ENCODE measurements at places on chromosomes 5 and 9. TPM values are rescaled to one million over a fixed set of nuclear protein-coding genes. Genes with fewer than 3 reads are reported as not detected.
A peak's percentile ranks its signal among the peaks of the same experiment; 100 is the strongest.

The HAVCR1 gene
- 2.2 TPM for total RNA-seq

The MATR3 gene
- 149 TPM for total RNA-seq

The TAF1L gene
- not detected for total RNA-seq

The SH3RF2 gene
- 0.12 TPM for total RNA-seq

The SLC46A2 gene
- not detected for total RNA-seq

The IFNA13 gene
- not detected for total RNA-seq

The LVRN gene
- 0.23 TPM for total RNA-seq

The CCDC192 gene
- total RNA-seq, result not detected

The PCDHGA10 gene
- not detected for total RNA-seq

The TBCA gene
- total RNA-seq, result 178 TPM

- no peak for DNase-seq
Observed at GRCh38 chr9:19200229-19200628, 30.3 kb upstream of the DENND4C start.

- no peak for DNase-seq
Observed at GRCh38 chr9:14277244-14277643, 36.7 kb downstream of the NFIB start.

GRCh38 chr5:90290648-90291047 lies 118.9 kb downstream of the CETN3 start:
- DNase-seq, result no peak

GRCh38 chr5:15502208-15502607 lies 2.2 kb downstream of the FBXL7 start:
- no peak for DNase-seq

DNA sequence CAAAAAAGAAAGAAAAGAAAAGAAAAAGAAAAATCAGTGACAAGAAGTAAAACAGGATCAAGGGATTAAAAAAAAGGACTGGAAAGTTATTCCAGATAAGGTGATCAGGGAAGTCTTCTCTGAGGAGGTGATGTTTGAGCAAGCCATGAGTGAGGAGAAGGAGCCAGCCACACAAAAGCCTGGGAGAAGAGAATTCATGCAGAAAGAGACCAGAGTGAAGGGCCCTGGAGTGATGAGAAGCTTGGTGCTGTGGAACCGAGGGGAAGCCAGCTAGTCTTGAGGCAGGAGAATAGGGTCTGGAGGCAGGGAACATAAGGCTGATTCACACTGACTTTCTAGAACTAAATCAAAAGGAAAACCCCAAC lies 4.0 kb upstream of the EXOSC2 start:
- DNase-seq, result no peak

DNA sequence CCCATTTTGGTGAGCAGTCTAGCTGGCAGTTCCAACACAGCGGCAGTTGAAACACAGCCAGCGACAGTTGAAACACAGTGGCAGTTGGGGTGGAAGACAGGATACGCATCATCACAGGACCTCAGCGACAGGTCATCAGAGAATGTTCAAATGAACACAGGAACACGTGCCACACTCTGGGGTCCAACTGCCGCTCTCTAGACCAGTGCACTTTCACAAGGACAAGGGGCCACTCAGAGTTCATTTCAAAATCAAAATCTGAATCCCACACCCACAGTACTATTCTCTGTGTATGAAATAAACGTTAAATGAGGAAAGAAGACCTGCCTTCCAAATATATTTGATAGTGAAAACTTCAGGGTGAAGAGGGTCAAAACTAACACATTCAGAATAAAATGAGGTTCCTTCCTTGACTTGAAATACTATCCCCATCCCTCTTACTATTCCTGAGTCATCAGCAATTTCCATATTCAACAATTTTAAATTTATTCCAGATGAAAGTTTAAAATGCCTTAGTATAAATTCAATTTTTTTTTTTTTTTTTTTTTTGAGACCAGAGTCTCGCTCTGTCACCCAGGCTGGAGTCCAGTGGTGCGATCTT lies 53.0 kb upstream of the SIMC1 start:
- peak; percentile 38 for DNase-seq

DNA sequence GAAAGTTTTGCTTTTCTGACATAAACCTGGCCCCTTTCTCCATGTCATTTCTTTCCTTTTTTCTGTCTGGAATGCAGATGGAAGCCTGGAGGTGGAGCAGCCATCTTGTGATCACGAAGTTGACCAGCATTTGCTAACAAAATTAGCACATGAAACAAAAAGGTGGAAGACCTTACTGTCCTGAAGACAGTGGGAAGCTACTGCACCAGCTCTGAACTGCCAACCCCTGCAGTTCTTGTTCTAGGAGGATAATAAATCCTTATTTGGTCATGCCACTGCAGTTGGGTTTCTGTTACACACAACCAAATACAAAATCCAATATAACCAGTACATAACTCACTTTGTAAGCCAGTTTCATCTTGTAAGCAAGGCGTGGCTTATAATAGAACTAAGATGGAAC lies 249.4 kb upstream of the TBCA start:
- DNase-seq, result no peak

DNA sequence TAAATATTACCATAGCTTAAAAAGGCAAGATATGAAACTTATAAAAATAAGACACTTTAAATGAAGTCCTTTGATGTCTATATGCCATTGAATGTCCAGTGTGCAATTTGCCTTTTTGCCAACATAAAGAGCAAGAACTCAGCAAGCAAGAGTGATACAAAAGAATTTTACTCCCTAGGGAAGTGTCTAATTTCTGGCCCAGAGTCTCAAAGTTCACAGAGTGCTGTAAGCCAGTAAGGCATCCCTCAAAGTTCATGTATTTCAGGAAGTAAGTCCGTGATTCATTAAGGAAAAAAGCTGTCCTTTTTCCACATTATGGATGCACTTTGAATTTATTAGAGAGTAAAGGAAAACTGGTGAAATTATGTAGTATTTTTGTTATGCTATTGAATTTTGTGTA lies 185.2 kb downstream of the CCDC171 start:
- no peak for DNase-seq

- no peak for DNase-seq
Observed at GRCh38 chr5:178288401-178289368, 56.1 kb upstream of the PHYKPL start.

DNA sequence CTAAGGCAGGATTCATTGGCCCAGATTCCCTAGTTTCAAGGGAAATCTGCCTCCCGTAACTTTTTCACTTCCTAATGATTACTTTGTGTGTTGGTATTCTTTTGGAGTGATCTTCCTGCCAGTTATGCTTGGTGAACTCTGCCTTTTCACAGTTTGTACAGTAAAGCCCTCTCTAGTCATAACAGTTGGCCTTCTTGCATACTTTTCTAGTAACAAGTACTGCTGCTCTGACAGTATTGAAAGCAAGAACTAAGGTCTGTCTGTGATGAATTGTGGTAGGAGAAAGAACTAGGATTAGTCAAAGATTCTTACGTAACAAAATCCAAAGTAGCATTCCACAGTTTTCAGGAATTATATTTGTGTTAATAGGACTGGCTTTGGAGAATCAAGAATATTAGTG lies 1457.2 kb upstream of the WWC1 start:
- DNase-seq, result no peak

DNA sequence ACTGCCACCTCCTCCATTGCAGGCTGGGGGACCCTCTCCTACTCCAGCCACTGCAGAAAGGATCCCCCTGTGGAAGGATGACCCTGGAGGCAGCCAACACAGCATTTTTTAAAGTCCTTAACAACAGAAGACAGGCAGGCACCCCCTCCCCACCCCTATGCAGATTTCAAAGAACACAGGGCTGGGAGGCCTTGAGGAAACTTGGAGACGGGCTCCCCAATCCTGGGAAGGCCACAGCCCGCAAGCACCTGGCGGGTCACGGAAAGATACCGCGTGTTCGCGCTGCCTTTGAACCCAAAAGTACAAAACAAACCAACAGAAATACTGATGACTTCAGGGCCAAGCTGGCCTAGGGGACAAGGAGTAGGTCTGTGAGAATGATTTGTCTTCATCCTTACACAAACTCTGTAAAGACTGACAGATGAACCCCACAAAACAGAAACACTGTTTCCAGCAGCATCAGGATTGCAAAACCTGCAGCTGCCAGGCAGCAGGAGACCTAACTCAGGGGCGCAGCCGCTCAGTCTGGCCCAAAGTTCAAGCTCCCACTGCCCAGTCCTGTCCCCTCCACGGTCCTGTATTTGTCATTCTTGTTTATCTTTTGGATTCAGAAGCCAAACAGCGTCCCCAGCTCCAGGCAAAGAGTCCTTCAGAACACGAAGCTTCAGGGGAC lies 13.8 kb downstream of the VAV2 start:
- DNase-seq, result no peak

DNA sequence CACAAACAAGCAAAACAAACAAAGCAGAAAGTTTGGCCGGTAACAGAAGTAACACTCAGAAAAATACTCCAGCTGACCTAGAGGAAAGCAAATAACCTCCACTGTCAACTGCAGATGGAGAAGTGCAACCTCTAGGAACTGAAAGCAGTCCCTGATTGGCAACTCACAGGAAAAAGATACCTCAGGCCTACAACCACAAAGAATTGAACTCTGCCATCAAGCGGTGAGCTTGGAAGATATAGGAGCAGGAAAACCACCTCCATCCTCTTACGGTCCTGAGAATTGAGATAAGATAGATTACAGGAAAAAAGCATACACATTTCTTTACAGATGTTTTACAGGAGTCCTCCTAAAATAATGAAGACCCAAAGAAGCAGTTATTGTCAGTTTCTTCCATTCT lies 184.5 kb downstream of the PDZD2 start:
- no peak for DNase-seq

DNA sequence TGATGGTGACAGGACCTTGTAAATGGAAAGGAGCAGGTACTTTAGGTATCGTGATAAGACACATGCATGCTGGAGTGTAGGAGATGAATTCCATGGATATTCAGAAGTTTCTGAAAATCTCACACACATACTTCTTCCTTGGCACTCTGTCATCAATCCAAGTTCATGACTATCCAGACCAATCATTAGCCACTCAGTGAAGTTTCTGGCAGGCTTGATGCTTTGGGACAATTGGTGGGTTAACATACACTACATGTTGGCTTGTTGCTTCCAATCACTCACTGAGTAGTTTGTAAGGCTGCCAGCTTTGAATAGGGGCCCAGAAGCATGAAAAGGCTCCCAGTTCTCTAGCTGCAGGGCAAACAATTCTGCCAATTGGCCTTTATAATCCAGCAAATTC lies 147.6 kb downstream of the CEMIP2 start:
- DNase-seq, result no peak

GRCh38 chr9:31623511-31623910 lies 760.9 kb upstream of the ACO1 start:
- no peak for DNase-seq

GRCh38 chr5:176817369-176817840 lies 7.0 kb downstream of the UNC5A start:
- DNase-seq, result no peak

DNA sequence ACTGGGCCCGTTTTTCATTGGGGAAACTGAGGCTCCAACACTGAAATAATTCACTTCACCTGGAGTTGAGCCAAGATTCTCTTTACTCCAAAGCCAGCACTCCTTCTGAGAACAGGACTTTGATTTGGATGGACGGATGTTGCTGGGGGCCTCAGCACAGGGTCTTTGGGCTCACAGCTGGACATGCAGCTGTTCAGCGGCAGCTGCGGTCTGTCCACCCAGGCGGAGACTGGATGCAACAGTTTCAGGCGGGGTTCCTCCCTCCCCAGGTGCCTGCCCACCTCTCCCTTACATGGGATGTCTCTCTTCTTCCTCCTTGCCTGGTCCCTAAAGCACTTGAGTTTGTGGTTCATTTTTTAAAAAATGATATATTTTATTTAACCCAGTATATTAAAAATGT lies 219.0 kb upstream of the IRX4 start:
- DNase-seq, result no peak

- DNase-seq, result no peak
Observed at GRCh38 chr9:97243606-97244005, 63.9 kb upstream of the CCDC180 start.

DNA sequence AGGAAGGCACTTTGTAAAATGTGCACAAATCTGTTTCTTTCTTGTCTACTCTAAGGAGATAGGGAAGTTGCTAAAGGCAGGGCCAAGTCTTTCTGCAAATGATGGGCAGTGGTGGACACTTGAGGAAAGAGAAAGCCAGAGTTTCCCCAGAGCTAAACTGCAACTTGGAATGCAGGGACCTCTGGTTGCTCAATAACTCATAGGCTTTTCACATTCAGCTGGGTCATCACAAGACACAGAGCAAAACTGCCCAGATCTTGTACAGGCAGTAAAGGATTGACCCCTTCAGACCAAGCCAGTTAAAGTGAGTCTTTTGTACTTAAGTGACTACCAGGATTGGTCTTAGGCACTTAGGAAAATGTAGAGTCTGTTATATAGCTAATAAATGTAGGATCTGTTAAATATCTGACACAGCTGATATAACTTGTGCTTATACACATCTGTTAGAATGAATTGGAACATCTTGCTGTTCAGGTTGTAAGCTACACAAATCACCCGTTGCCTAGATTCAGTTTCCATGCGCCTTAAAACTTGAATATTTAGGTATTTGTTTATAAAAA lies 13.5 kb upstream of the AGXT2 start:
- no peak for DNase-seq

DNA sequence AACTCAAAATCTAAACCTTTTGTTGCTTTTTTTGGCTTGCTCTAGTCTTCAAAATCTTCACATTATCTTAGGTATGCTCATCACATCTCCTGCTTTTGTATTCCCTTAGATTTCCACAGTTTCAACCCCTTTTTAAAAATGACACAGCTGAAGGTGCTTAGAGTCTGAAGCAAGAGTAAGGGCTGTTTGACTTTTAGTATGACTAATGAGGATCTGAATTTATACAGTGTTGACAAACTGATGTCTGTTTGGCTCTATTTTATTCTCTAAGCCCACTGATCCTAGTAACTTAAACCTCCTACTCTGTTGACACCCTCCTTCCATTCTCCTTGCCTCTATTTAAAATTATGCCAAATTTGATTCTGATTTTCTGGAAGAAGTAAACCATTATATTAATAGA lies 200.1 kb downstream of the MCTP1 start:
- DNase-seq, result no peak

GRCh38 chr9:76521906-76522305 lies 62.9 kb downstream of the GCNT1 start:
- DNase-seq, result no peak

All from activated CD8-positive, alpha-beta memory T cell treated with anti-CD3 and anti-CD28 coated beads, Interleukin-2, amount 10 ng/mL, durations not matched to agents 7 days and 5 days (primary cell).